ENCODE measurements at places on chromosomes 5 and 9. TPM values are rescaled to one million over a fixed set of nuclear protein-coding genes. Genes with fewer than 3 reads are reported as not detected.

DNA sequence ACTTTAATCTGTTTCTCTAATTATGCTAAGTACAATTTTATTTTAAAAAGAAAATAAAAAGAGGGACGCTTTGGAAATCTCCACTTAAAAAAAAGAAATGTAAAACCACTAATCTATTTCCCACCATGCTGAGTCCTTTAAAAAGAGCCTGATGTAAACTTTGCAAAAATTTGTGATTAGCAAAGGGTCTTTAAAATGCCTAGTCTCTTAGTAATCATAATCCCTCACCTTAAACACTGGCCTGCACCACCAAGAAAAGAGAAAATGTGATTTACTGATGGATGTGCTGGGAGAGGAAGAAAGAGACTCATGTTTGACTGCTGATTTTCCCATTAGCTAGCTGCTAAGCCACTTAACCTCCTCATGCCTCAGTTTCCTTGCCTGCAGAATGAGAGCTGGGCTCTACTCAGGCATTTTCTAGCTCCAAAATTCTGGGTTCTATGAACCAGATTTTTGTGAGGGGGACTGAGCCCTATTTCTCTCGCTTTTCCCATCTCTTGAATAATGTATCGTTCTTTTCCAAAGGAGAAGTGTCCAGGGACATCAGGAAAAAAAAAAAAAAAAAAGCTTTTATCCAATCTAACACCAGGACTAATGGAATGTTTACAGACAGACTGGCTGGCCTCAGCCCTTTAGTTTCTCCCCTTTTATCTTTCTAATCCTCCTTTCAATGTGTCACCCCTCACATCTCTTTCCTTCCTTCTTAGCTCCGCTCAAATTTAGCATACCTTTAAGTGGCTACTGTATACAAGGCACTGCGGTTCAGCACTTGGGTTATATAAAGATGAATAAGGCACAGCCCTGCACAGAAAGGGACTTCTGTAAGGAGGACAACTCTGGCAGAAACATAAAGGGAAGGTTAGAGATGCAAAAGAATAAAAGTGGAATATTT lies 312.4 kb downstream of the ARL15 start:
- no peak for DNase-seq

- DNase-seq = no peak
These were observed 179.8 kb downstream of the MED10 start for GRCh38 chr5:6198531-6198930.

GRCh38 chr5:121006217-121006616 lies 542.1 kb downstream of the PRR16 start:
- DNase-seq = no peak

DNA sequence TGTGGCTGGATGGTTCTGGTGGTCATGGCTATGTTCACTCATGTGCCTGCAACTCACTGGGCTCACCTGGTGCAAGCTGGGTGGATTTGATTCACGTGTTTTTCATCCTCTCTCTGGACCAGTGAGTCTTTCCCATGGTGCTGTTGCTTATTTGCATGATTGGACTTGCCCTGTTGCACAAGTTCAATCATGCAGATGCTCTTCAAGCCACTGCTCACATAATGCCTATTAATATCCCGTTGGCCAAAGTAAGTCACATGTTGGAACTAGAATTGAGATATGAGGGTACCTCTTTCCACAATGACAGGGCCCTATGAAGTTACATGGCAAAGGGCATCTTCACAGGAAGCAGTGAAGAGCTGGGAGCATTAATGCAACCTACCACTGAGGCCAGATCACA lies 26.5 kb upstream of the MROH2B start:
- no peak for DNase-seq

GRCh38 chr5:131228646-131229045 lies 35.2 kb upstream of the CDC42SE2 start:
- DNase-seq = no peak

DNA sequence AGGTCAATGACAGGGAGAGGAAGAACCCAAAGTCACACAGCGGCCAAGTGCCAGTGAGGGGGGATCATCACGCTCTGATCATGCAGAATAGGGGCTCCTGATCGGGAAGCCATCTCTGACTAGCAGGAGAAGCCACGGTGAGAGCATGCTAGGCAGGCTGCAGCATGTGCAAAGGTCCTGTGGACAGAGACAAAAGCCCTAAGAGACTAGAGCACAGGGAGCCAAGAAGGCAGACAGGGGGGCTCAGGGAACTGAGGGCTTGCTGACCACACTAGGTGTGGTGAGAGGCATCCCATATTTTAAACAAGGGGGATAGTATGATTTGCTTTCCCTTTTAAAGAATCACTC lies 195.1 kb downstream of the CDK5RAP2 start:
- DNase-seq = no peak

- DNase-seq = no peak
These were observed 109.7 kb upstream of the PCA3 start for GRCh38 chr9:76654575-76654974.

- no peak for DNase-seq
These were observed 48.4 kb upstream of the AFAP1L1 start for GRCh38 chr5:149223081-149223848.

DNA sequence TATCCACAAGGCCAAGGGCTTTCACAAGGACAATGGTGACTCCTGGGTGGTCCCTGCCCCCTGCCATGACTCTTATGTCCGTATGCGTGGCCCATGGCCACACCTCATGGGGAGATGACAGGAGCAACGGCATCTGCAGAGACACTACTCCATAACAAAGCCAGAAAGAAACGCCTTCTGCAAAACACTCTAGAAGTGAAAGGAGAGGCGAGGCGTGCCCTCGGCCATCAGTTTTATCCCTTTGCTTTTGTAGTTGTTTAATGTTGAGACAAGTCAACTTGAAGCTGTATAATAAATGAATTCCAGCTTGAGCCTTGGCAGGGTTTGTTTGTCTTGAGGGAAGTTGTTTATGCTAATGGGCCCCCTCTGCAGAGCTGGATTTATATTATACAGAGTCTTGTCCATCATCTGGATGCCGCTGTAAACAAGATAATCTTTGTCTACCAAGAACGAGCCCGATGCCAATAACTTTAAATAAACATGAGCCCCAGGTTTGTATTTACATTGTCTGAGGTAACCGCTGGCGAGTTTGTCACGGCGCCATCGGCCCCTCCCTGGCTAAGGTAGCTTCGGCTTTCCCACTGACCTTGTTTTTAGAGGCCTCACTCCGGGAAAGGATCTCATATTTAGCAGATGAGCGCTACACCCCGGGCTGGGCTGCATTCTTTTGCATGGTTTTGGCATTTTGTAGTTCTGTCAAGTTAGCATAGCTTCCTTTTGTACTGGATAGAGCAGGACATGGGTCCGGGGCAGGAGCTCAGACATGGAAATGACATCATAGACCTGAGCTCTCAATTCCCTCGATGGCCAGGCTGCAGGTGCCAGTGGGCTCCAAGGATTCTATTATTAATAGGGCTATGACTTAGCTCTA lies 165.3 kb downstream of the ERCC6L2 start:
- DNase-seq = no peak

DNA sequence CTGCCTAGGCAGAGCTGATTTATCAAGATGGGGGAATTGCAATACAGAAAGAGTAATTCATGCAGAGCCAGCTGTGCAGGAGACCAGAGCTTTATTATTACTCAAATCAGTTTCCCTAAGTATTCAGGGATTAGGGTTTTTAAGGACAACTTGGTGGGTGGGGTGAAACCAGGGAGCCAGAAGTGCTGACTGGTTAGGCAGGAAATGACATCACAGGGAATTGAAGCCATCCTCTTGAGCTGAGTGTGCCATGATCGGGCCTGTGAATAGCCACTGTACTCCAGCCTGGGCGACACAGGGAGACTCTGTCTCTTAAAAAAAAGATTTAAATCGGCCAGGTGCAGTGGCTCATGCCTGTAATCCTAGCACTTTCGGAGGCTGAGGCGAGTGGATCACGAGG lies 45.3 kb upstream of the CDK5RAP2 start:
- no peak for DNase-seq

DNA sequence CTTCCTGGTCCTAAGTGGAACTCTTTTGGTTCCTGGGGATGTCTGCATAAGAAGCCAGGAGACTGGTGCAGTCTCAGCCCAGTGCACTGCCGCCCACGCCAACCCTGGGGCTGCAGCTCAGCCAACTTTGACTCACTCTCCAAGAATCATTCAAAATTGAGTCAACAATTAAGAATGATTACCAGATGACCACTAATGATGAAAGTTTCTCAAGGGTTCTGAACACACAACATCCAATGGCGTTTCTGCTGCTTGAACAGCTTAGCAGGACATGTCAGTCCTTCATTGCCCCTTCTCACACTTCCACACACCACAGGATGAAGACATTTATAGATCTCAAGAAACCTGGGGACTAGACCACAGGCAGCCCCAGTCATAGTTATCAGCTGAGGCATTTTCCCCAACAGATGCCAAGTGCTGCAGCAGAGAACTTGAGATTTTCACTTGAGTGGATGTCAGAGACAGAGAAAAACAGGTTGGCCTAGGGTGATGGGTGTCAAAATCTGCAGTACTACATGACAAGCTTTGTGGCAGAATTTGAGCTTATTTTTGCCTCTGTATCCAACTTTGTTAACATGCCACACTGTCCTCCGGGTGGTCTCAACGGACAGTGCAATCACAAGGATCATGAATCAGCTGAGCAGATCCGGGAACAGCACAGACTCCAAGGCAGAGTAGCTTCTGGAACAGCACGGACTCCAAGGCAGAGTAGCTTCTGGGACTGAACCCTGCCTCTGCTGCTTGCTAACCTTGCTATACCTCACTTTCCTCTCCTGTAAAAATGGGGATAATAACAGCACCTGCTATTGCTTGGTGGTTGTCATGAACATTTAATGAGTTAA lies 356.1 kb downstream of the SPOCK1 start:
- DNase-seq = no peak

- DNase-seq = no peak
These were observed 27.0 kb upstream of the PPARGC1B start for GRCh38 chr5:149702934-149703646.

DNA sequence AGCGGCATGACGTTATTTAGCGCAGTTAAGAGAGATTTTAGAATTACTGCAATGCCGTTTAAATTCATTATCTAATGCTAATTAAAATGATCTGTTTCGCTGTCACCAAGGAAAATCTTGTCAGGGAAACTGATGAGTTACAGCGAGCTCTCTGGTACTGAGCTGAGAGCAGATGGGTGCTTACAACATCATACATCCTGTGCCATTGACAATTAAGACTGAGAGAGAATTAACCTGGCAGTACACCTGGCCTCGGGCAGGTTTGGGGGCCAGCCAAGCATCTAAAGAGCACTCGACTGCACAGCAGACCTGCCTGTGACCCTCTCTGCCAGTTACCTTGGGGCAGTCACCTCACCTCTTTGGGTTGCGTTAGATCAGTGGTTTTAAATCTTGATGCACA lies 55.0 kb downstream of the PUM3 start:
- DNase-seq = no peak

- DNase-seq = no peak
These were observed 444.6 kb downstream of the PTPRD start for GRCh38 chr9:10168241-10168640.

DNA sequence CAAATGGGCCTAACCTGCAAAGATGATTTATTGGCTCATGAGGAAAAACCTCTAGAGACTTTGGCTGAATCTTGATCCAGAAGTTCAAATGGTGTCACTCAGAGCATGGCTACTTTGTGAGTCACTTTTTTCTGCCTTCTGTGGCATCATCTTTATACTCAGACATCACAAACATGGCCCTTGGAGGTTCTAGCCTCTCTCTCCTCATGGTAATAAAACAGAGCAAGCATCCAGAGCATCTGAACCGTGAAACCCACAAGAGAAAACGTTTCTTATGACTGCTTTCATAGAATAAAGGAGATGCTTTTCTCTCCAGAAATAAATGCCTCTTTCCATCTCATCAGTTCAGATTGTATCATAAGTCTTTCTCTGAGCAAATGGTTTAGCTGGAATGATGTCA lies 780.3 kb downstream of the KCTD16 start:
- DNase-seq = no peak

DNA sequence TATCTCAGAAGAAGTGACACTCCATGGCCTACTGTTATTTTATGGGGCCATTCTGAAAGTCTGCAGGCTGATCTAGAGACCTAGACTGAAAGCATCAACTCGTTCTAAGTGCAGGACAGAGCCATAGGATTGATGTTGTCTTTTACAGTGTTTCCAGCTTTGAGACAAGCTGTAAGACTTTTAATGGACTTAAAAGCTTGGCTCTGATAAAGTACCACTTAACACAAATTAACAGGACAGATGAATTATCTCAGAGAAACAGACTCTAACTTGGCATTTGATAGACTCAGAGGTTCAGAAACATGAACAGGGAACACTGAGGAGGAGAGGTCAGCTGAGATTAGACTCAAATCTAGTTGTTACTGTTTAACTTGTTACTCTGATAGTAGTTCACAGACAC lies 203.2 kb downstream of the TLR4 start:
- DNase-seq = no peak

Gene CCDC171
- total RNA-seq = 3.2 TPM

Gene LRRC19
- not detected for total RNA-seq

Gene IRX4
- total RNA-seq = not detected

Gene TERT
- not detected for total RNA-seq

Gene SERF1A
- 5.5 TPM for total RNA-seq

Gene ENTPD8
- 0.10 TPM for total RNA-seq

Gene TIMD4
- total RNA-seq = not detected

Gene WDR38
- total RNA-seq = not detected

Gene ACTBL2
- 0.10 TPM for total RNA-seq

Gene FOXD4L3
- not detected for total RNA-seq

Gene FNBP1
- 49.4 TPM for total RNA-seq
